H1 (cell line): ENCODE measurements at places on chromosomes 2 and 18. TPM values are rescaled to one million over a fixed set of nuclear protein-coding genes. Genes with fewer than 3 reads are reported as not detected.

DNA sequence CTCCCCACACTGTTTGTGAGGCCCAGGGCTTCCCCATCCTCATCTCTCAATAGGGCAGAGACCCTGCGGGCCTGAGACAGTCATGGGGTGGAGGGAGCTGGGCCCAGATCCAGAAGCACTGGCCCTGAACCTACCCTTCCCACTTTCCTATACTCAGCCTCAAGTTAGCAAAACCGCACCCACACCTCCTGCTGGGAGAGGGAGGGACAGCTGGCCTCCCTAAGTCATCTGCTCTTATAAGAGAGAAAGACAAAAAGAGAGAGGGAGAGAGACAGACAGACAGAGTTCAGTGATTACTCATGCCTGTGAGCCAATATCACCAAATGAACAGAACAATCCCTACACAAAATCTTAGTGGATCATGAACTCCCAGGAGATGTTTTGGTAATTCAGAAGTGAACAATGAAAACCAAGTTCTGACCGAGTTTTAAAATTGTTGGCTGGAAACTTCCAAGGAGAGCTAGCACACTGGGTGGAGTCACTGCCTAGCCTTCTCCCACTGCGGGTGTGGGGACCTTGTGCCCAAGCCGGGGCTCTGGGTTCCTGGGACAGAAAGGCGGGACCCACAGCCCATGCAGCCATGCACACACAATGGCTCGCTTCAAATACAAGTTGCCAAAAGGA, 130.5 kb downstream of the PXDN start:
- no peak for DNase-seq

DNA sequence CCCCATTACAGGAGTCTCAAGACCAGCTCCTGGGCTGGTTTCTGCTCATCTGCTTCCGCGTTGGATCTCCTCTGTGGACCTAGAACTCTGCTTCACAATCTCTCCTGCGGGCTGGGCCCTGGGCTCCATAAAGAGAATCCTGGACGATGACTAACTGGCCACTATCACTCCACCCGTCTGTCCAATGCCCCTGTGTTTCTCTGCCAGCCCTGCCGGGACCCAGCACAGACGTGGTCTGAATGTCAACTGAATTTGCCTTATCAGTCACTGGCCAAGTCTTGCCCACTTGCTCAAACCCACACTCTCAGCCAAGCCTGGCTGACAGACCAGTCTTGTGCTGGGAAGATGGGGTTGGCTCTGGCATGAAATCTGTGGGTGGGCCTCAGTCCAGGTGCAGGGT, 17.4 kb downstream of the KIF3C start:
- no peak for DNase-seq

DNA sequence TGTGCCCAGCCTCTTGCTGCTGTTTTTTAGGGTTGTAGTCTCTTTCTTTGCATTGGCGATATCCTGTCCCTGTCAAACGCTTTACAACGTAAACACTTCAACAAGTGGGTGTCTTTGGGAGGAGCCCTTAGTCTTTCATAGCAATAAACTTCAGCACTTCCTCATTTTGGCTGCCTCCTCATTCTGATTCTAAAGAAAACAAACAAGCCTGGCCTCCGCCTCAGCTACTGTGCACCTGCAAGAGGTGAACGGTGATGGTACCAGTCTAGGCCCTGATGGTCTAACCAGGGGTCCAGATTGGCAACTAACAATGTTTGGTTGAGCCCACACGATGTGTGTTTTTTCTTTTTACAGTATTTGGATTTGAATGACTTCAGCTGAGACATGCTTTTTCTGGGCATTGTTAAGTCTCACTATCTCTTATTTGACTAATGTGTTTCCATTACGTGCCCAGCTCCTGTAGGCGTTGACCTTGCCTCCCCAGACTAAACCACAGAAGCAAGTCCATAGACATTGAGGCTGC, 53.2 kb upstream of the CUL3 start:
- DNase-seq: no peak

DNA sequence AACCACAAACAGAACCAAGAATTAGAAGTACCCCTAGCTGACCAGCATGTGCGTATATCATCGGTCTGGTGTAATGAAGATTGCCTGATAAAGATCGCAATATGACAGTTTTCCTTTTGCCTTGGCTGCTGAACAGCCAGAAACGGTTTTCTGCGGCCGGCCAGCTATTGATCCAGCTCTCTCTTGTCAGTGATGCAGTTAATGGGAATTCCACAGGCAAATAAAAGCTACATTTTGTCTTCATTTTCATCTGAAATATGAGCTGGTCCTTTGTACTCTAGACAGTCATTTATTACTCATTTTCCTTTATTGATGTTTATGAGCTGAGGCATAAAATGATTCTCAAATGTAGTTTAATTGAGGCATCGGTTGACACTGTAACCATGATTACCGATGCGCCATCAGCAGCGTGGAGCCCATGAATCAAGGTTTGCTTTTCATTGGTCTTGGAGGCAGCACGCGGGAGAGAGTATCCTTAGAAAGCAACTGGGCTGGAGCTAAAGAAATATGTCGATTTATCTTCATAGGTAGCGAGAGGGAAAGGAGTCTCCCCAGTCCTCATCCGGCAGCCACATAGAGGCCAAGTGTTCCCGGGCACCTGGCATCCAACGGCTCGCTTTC, 535.2 kb downstream of the GALR1 start:
- no peak for DNase-seq

GRCh38 chr2:235066895-235067294, 115.1 kb downstream of the SH3BP4 start:
- no peak for DNase-seq

The MYO3B gene
- 0.19 and 0.27 TPM in 2 replicates for total RNA-seq

The KDSR gene
- total RNA-seq: 43.5 and 50.5 TPM in 2 replicates

GRCh38 chr2:75041731-75042600, 83.5 kb downstream of the POLE4 start:
- no peak for DNase-seq

- no peak for DNase-seq
Measured at GRCh38 chr2:27122791-27123190, 824 bp upstream of the ABHD1 start.

GRCh38 chr18:62842898-62843297, 127.6 kb downstream of the PHLPP1 start:
- no peak for DNase-seq

The MDH1B gene
- total RNA-seq: 2.1 and 2.7 TPM in 2 replicates

The IL1RL2 gene
- not detected in 2 replicates for total RNA-seq

DNA sequence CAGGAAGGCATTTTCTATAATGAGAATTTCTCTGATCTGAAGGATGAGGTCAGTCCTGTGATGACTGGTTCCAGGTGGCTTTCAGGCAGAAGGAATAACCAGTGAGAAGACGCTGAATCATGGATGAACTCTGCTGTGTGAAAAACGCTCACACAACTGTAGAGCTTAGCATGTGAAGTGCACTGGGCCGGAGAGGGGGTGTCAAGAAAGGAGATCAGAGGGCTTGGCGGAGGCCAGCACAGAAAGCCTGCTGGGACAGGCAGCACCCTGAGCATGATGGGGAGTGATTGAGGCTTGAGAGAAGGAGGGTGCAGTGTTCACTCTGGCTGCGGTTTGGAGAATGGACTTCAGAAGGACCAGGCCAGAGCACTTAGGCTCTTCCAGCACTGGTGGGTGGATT, 236.5 kb downstream of the TPGS2 start:
- DNase-seq: no peak
